Putamen (tissue), 1 donor: ENCODE measurements at places on chromosomes 7 and 10.

GRCh38 chr7:29302666-29303395, 108.3 kb downstream of the CHN2 start:
- no peak for DNase-seq

GRCh38 chr7:104111271-104111670, 96.5 kb downstream of the ORC5 start:
- DNase-seq, result no peak

- no peak for DNase-seq
These were observed 9.9 kb downstream of the MDH2 start for GRCh38 chr7:76057813-76058145.

DNA sequence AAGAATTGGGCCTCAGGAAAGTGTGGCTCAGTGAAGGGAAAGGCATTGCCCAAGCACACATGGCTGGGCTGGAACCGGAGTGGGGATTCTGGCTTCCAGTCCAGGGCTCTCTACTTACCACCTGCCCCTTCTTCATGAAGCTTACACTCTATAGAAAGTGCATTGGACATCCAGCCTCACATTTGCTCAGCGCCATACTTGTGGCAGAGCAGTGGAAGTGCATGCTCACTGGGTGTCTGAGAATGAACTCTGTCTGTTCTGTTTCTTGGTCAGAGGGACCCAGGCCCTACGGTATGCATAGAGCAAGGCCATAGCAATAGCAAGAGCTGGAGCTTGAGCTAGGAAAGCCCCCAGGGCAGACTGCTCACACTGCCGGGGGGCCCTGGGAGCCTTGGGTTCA, 1253.5 kb downstream of the TYW1 start:
- DNase-seq, result no peak

DNA sequence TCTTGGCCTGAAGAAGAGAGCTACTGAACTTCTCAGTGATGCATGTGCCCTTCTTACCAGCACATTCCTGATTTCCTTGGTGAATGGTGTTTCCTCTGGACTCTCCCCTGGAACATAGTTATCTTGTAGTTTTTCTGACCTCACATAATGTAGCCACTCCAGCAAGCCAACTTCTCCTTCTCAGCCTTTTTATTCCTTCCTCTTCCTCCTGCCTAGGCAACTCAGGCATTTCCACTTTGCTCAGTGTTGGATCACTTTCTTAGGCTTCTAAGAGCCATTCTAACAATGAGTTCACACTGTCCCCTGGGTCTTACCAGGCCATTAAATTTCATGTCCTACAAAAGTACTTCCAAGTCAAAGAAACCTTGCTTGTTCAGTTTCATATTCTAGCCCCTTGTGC, 3.6 kb upstream of the PTTG1IP2 start:
- DNase-seq, result no peak

GRCh38 chr7:8042796-8043535, 74.4 kb downstream of the GLCCI1 start:
- no peak for DNase-seq

- DNase-seq, result no peak
These were observed 130.6 kb downstream of the SH3PXD2A start for GRCh38 chr10:103724771-103725170.

GRCh38 chr10:21602313-21602712, 68.3 kb downstream of the MLLT10 start:
- no peak for DNase-seq

DNA sequence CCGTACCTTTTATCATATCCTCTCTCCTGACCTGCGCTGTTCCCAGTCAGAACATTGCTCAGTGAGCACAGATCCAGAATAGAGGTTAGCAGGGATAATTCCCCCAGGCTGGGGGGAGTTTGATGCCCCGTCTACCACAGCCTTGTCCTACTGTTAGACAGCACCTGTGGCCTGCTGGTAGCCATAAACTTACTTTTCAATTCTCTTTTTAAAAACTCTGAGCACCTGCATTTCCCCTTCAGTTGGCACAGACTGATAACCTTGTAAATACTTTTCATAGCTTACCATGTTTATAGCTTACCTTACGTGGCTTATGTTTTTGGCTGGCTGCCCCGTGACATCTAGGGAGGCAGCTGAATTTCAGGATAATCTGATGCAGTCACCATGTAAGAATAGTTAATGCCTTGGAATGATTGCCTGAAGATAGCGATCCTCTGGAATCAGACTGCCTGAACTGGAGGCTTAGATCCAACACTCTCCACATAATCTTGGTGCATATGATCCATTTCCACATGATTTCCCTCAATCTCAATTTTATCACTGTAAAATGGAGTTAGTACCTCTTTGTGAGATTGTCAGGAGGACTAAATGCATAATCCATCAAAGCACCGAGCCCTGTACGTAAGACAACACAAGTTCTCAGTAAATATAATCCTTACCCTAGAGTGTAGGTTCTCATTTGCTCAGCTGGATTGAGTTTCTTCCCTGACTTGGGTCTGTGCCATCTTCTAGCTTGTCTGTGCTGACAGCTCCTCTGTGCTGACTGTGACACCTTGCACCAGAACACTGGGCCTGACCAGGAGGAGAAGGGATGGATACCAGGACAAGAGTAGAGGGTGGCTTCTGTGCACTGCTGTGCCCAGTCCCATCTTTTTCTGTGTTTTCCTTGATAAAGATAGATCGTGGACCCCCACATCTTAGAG, 111.7 kb upstream of the GJD4 start:
- DNase-seq, result no peak

DNA sequence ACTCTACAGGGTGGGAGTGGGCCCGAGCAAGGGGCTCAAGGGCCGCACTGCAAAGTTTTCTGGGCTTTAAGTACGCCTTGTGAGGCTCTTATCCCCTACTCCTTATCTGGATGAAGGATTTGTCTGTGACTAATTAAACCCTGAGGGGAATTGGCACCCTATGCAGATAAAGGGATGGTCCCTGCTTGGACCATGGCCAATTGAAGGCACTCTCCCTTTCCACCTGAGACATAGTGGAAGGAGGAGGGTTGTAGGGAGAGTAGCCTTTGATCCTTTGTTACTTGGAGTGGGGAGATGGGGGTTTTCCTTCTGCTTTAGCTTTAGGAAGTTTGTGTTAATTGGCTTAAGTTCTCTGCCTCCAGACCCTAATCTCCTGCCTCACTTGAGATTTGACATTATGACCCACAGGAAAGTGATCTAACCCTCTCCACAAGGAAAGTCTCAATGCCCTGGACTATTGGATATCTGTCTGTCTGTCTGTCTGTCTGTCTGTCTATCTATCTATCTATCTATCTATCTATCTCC, 1158.8 kb upstream of the SORCS1 start:
- no peak for DNase-seq

DNA sequence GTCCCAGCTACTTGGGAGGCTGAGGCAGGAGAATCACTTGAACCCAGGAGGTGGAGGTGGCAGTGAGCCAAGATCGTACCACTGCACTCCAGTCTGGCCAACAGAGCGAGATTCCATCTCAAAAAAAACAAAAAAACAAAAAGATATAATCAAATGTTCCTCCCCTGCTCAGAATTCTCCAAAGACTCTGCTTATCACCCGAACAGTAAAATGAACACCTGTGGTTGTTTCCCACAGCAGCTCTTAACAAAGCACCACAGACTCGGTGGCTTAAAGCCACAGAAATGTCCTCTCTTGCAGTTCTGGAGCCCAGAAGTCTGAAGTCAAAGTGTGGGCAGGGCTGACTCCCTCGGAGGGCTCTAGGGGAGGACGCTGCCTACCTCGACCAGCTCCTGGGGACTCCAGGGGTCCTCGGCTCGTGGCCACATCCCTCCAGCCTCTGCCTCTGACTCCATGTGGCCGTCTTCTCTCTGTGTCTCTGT, 4.1 kb upstream of the INTS1 start:
- no peak for DNase-seq

- no peak for DNase-seq
These were observed 395 bp downstream of the ZNF487 start for GRCh38 chr10:43437141-43437870.

DNA sequence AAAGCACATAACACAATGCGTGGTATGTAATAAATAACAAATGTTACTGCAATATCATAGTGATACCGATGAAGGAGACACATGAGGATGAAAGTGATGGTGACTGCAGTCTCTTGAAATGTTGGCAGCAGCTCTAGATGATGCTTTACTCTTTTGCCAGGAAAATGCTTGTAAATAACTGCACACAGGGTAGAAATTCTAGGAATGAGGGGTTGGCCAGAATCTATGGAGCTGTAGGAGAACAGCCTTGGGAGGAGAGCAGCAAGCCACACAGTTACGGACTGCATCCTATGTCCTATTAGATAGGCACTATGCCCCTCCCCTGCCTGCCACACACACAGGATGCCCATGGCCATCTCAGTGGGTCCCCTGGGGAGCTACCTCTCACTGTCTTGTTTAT, 97.6 kb upstream of the GSDME start:
- no peak for DNase-seq

DNA sequence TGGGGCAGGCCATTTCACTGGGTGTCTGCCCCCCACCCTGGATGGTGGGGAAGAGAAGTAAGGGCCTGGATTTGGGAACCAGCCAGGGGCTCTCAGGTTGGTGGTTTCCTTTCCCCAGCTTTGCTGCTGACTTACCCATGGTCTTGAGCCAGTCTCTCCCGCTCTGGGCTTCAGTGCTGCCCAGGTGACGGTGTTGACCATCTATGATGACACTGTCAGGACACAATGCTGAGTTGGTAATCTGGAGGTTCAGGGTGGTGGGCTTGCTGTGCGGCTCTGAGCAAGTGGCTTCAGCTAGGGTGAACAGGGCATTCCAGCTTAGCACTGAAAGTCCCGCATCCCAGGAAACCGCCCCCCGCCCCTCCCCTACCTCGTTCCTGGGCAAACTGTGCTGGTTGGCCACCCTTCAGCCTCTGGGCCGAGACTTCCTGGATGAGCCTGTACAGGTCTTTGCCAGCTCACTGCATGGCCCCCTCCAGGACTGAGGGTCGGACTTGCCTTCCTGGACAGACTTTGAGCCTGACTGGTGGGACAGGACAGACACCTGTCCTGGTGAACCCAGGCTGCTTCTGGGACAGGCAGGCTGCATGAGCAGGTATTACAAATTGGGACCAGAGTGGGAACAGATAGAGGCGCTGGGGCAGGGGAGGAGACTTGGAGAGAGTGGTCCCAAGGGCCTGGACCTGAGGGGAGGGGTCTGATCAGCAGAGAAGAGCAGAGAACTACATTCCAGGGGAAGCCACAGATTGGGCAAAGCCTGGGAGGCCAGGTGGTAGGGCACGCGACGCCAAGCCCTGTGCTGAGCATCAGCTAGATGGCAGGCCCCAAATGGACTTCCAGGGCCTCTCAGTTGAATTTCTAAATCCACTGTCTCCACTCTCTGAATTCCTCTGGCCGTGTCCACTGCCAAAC, 19.9 kb upstream of the ZMIZ1 start:
- no peak for DNase-seq

- no peak for DNase-seq
These were observed 67.5 kb upstream of the EFCAB10 start for GRCh38 chr7:105648561-105649401.

- DNase-seq, result no peak
These were observed 1.8 kb upstream of the FGF8 start for GRCh38 chr10:101777619-101778145.

DNA sequence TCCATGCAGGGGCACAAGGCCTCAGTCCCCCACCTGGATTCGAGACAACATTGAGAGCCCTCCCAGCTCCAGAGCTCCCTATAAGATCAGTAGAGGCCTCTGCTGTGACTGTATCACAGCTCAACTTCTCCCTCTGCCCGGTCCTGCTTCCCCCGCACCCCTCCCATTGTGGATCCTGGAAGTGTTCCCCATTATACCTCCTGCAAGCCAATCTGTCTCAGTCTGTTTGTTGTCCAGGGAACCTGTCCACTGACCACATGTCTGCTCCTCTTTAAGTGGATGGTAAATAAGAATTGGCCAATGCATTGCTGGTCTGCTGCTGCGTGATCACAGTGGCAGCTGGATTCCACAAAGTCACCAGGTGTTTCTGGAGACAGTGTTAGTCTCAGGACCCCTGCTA, 259.7 kb upstream of the HABP2 start:
- DNase-seq, result no peak

- DNase-seq, result peak; percentile 93
These were observed 155.5 kb upstream of the LYZL2 start for GRCh38 chr10:30784897-30785605.

DNA sequence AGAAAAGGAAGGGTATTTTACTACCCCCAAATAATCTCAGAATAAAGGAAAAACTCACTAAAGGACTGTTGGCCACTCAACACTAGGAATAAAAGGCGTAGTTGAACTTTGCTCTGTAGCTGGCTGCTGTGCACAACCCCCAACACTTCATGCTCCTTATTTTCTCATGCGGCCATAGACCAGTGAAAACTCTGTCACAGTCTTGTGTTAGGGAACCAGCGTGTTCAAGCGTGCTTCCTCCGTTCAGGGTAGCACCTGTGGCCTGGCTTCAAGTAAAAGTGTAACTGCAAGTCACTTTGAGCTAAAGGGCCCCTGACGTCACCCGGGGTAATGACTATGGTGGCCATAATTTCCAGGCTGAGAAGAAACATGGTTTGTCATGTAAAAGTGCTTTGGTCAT, 27.0 kb downstream of the BLNK start:
- DNase-seq, result no peak

GRCh38 chr10:31728698-31729224, 199.9 kb downstream of the ARHGAP12 start:
- no peak for DNase-seq

- DNase-seq, result peak; percentile 90
These were observed 52.1 kb downstream of the GNAI1 start for GRCh38 chr7:80186721-80187120.

GRCh38 chr7:92627956-92628355, 37.8 kb upstream of the FAM133B start:
- no peak for DNase-seq

GRCh38 chr10:19946791-19947190, 130.6 kb downstream of the PLXDC2 start:
- no peak for DNase-seq

DNA sequence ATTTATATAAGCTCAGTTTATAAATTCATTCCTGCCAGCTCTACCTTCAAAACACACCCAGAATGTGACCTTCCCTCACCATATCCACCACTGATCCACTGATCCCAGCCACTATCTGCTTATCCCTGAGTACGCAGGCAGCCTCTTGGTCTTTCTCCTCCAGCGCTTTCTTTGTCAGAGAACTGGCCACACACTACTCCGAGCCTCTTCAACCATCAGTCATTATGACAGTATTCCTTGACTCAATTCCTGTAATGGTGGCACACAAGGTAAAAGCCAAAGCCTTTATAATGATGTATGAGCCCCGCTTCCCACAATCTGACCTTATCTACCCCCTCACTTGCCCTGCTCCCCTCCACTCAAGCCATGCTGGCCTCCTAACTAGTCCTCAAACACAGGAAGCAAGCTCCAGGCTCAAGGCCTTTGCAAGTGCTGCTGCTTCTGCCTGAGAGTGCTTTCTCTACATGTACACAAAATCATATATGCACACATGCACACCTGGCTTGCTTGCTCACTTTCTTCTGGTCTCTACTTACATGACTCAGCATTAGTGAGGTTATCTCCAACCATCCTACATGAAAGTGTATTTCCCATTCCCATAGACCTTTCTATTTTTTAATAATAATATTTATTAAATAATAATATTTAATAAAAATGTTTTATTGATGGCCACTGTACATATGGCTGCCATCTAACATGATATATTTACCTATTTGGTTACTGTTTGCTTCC, 150.4 kb upstream of the FEZF1 start:
- DNase-seq, result no peak
